Activated CD4-positive, alpha-beta T cell treated with anti-CD3 and anti-CD28 coated beads, Interleukin-2, amount 10 ng/mL, durations not matched to agents 7 days and 5 days (primary cell): ENCODE measurements at places on chromosomes 11 and 22. TPM values are rescaled to one million over a fixed set of nuclear protein-coding genes. Genes with fewer than 3 reads are reported as not detected.

DNA sequence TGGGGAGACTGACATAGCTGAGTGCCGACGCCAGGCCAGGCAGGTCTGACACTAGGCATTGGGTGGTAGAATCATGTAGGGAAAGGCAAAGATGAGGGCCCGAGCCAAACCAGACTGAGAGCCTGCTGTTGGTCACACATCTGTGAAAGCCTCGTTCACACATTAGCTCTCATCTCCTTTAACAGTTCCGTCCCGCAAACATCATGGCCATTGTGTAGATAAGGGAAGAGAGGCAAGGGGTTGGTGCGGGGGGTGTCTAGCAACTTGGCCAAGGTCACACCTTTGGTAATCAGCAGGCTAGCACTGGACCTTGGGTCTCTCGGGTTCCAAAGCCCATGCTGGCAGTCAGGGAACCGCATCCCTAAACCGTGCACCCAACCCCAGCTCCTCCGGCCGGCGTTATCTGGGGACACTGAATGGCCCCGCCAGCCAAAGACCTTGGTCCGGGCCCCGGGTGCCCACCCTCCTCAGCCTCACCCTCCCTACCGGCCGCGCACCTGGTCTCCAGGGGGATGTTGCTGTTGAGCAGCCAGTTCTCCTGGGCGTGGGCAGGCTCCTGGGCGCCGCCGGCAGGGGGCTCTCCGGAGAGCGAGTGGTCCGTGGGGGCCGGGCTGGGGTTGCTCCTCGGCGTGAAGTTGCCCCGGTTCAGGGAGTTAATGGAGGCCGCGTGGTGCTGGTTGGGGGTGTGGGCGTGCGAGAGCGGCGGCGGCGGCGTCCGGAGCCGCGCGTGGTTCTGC lies 328.3 kb upstream of the NARS2 start:
- H3K4me3 ChIP-seq = no peak overlapping the region
- H3K27ac ChIP-seq = no peak overlapping the region
- DNase-seq = no peak
- no peaks in the 10 kb centered on the region for H3K4me1 ChIP-seq
- H3K36me3 ChIP-seq = no peaks in the 10 kb centered on the region
- no peaks in the 10 kb centered on the region for H3K27me3 ChIP-seq

GRCh38 chr11:122207505-122207904 lies 91.5 kb upstream of the BLID start:
- H3K4me1 ChIP-seq = no peaks in the 10 kb centered on the region
- no peaks in the 10 kb centered on the region for H3K36me3 ChIP-seq
- DNase-seq = no peak
- no peak overlapping the region for H3K4me3 ChIP-seq
- H3K27me3 ChIP-seq = peaks cover 10% of the 10 kb centered on the region

- H3K27ac ChIP-seq = no peak overlapping the region
- peaks cover 10% of the 10 kb centered on the region for H3K36me3 ChIP-seq
- H3K4me1 ChIP-seq = peaks cover 74% of the 10 kb centered on the region
- no peak overlapping the region for H3K4me3 ChIP-seq
Observed at GRCh38 chr11:12123273-12123672, 12.9 kb downstream of the MICAL2 start.

The POLD4 gene
- total RNA-seq = 53.7 TPM

- H3K27ac ChIP-seq = no peak overlapping the region
- no peak for DNase-seq
- H3K4me3 ChIP-seq = no peak overlapping the region
- no peaks in the 10 kb centered on the region for H3K36me3 ChIP-seq
Observed at GRCh38 chr11:35892166-35892565, 51.7 kb upstream of the LDLRAD3 start.

DNA sequence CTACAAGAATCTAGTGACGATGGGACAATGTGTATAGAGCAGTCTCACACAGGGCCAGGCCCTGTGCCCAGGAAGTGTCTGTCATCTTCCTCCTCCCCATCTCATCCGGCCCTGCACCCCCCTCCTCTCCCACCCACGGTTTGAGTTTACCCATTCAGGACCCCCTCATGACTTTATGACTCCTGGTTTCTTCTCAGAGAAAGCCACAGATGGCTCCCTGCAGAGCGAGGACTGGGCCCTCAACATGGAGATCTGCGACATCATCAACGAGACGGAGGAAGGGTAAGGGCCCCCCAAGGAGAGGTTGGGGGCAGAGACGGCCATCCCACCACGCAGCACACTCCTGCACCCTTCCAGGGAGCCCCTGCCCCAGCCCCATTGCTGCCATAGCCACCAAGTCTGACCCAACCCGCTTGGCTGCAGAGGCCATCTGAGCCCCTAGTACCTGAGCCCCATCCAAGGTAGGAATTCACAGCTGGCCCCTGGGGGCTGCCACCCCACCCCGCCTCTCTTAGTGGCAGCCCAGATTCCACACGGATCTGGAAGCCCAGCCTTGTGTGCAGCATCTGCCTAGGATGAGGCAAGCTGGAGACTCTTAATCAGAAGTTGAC lies 18.1 kb downstream of the TOM1 start:
- H3K36me3 ChIP-seq = no peaks in the 10 kb centered on the region
- no peak overlapping the region for H3K27ac ChIP-seq
- H3K4me1 ChIP-seq = peaks cover 24% of the 10 kb centered on the region
- H3K27me3 ChIP-seq = no peaks in the 10 kb centered on the region

- DNase-seq = no peak
- H3K4me3 ChIP-seq = no peak overlapping the region
- no peaks in the 10 kb centered on the region for H3K36me3 ChIP-seq
Observed at GRCh38 chr11:116065191-116065895, 561.1 kb upstream of the CADM1 start.

GRCh38 chr11:57475191-57475590 lies 14.9 kb downstream of the RTN4RL2 start:
- H3K4me3 ChIP-seq = no peak overlapping the region
- DNase-seq = no peak
- H3K27ac ChIP-seq = no peak overlapping the region
- no peaks in the 10 kb centered on the region for H3K36me3 ChIP-seq

DNA sequence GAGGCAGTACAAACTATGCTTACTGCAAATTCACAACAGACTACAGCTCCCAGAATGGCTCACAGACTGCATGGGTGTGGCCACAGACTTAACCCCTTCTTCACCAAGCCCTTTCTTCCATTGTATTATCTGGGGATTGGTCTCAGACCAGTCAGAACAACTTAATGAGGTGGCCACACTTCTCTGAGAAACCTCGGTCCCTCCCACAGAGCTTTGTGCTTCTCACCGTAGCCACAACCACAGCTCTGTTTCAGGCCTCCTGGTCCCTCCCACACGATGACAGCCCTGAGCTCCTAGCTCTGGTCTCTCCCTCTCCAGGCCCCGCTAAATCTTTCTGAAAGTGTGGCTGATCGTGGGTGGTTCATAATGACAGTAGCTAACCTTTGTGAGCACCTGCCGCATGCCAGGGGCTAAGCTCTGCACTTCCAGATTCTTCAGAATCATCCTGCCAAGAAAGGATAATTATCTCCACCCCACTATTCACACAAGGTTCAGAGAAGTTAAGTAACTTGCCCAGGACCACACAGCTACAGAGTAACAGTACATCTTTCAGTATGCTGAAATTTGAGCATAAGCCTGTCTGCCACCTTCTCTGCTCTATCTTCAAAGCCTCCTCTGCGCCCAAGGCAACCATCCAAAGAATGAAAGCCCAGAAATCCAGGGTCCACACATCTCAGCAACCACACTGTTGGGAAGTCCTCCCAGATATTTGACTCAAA lies 5.4 kb downstream of the PDE2A start:
- H3K4me1 ChIP-seq = peaks cover 10% of the 10 kb centered on the region
- no peak overlapping the region for H3K4me3 ChIP-seq
- H3K27me3 ChIP-seq = peaks cover 33% of the 10 kb centered on the region
- H3K27ac ChIP-seq = peak overlapping the region; percentile 44
- H3K36me3 ChIP-seq = peaks cover 3% of the 10 kb centered on the region

DNA sequence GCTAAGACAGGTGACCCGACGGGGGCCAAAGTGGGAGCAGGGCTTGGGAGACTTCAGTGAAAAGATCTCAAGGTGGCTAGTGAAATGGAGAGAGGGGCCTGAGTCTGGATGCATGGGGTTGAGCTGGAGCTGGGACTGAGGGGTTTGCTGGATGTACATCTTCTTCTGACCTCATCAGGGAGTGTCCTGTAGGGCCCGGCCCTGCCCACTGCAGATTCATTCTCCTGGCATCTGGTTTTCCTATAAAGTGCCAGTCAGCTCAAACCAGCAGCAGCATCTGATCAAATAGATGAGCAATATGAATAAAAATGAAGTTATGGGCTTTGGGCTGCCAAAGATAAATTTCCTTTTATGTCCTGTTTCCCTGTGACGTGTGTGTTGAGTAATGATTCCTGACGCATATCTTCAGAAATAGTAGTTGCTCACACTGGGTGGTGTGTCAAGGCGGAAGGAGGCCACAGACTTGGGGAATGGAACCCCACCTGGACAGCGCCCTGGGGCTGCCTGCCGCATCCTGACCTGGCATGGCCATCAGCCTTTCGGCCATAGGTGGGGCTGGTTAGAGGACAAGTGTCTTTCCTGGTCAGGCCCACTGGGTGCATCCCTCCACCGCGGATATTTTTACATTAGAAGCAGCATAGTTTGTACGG lies 135.4 kb downstream of the OSBP2 start:
- DNase-seq = no peak
- H3K4me3 ChIP-seq = no peak overlapping the region
- peaks cover 5% of the 10 kb centered on the region for H3K27me3 ChIP-seq

The CAVIN3 gene
- 2.7 TPM for total RNA-seq

The MAP6 gene
- 0.25 TPM for total RNA-seq

DNA sequence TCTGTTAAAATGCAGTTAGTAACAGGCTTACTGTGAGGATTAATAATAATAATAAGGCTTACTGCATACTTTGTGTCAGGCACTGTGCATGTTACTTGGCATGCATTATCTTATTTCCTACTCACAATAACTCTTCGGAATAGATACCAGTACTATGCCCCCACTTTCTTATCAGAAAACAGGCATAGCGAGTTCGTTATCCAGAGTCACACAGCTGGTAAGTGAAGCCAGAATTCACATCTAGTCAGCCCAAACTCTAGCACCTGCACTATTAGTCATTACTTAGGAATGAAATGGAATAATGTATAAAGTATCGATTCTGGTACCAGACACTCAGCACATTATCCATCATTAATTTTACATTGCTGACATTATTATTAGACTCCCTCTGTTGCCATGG lies 155.7 kb upstream of the BLID start:
- no peak for DNase-seq
- no peaks in the 10 kb centered on the region for H3K27me3 ChIP-seq
- H3K36me3 ChIP-seq = no peaks in the 10 kb centered on the region
- no peak overlapping the region for H3K27ac ChIP-seq
- H3K4me3 ChIP-seq = no peak overlapping the region

DNA sequence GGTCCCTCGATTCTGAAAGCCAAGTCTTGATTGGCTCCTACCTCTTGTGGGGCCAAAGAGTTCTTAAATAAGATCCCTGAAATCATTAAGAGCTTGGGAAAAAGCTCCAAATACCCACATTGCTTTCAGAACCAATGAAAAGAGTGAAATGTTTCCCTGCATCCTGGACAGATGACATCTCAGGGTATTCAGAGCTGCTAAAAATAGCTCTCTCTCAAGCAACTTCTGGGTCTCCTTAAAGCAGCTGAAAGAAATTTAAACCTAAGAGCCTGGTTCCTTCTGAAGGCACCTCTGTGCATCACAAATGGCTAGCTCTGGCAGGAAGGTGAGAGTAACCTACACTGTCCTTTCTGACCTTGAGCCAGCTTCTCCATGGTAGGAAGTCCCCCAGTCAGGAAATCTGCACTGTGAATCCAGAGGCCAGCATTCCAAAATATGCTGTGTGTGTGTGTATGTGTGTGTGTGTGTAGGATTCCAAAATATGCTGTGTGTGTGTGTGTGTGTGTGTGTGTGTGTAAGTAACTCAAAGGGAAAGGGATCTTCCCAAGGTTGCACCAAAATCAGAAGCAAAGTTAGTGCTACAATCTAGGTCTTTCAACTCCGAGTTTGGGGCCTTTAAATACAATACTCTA lies 50.1 kb downstream of the RELT start:
- no peaks in the 10 kb centered on the region for H3K4me1 ChIP-seq
- no peak for DNase-seq
- H3K36me3 ChIP-seq = peaks cover 2% of the 10 kb centered on the region
- no peak overlapping the region for H3K4me3 ChIP-seq

GRCh38 chr11:68569357-68569756 lies 108.8 kb downstream of the PPP6R3 start:
- H3K4me3 ChIP-seq = no peak overlapping the region
- peak; percentile 41 for DNase-seq
- H3K4me1 ChIP-seq = peaks cover 25% of the 10 kb centered on the region
- H3K27ac ChIP-seq = no peak overlapping the region

The RIBC2 gene
- total RNA-seq = 4.8 TPM

- peaks cover 44% of the 10 kb centered on the region for H3K4me1 ChIP-seq
- H3K36me3 ChIP-seq = peaks cover 41% of the 10 kb centered on the region
- no peak overlapping the region for H3K27ac ChIP-seq
- H3K4me3 ChIP-seq = no peak overlapping the region
- DNase-seq = no peak
Observed at GRCh38 chr11:85762226-85762625, 48.7 kb downstream of the SYTL2 start.

The OR10A2 gene
- total RNA-seq = not detected

The GAS2L1 gene
- 4.7 TPM for total RNA-seq

The CRYBB2 gene
- 0.45 TPM for total RNA-seq

The CRACR2B gene
- total RNA-seq = 7.7 TPM

DNA sequence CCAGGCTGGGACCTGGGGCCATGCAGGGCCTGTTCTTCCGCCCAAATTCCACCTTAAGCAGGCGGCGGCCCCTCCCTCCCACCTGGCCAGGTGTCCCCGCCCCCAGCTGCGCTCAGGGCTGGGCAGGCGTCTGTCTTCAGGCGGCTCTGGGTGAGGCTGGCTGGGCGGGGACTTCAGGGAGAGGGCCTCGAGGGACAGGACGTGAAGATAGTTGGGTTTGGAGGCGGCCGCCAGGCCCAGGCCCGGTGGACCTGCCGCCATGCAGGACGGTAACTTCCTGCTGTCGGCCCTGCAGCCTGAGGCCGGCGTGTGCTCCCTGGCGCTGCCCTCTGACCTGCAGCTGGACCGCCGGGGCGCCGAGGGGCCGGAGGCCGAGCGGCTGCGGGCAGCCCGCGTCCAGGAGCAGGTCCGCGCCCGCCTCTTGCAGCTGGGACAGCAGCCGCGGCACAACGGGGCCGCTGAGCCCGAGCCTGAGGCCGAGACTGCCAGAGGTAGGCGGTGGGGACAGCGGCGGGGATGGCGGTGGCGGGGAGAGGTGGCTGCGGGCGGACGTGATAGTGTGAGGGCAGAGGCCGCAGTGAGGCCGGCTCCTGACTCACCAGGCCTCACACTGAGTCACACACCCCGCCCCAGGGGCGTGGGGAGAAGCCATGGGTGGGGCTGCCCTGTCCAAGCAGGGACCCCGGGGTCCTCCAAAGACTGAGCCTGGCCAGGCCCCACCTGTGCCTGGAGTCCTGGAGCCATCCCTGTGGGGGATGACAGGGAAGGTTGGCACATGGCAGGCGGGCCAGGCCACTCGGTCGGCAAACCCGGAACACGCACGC lies at the start of gene PKP3:
TSS of gene PKP3 (plus strand) at position 176 of the 824 bp plus-strand sequence. CDS start at position 260, 84 bp downstream.
- H3K4me3 ChIP-seq = no peak within 1 kb of the TSS
- no peaks in the 10 kb centered on the region for H3K36me3 ChIP-seq
- no peak for DNase-seq
- H3K4me1 ChIP-seq = peaks cover 5% of the 10 kb centered on the region

The PIH1D2 gene
- total RNA-seq = 0.27 TPM

- no peak overlapping the region for H3K27ac ChIP-seq
- H3K36me3 ChIP-seq = no peaks in the 10 kb centered on the region
- DNase-seq = no peak
- H3K4me1 ChIP-seq = no peaks in the 10 kb centered on the region
Observed at GRCh38 chr11:105881027-105881426, 141.0 kb downstream of the MSANTD4 start.

The OR8H3 gene
- total RNA-seq = not detected

The HNRNPUL2 gene
- total RNA-seq = 67.9 TPM
